ENCODE measurements at places on chromosomes 7 and 10.

DNA sequence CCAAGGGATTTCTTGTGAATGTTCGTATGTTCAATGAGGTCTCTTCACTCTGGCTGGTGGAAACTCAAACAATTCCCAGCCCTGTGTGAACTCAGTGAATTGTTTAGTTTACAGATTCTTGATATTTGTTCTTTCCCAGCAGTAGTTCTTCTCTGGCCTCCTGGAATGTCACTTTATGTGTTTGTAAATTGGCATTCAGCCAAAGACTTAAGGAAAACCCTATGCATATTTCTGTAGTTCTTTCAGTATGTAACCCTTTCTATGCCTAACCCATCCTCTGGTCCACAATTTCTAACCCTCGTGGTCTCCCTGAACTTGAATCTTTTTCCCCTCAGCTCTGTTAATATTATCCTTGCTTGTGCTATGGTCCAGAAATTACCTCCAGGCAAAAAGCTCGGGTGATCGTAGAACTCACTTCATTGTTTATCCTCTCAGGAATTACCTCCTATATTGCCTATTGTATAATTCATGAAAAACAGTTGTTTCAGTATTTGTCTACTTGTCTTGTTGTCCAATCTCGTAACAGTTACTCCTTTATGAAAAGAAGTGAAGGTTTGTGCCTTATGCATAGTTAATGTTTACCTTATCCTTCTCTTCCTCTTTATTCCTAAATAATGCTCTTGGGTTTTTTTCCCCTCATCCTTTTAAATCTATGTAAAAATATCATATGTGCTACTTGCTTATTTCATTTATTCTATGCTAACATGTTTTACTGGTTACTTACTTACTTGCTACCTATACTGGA lies 23.7 kb upstream of the AGR3 start:
- DNase-seq, result no peak

- peak; percentile 72 for DNase-seq
Measured at GRCh38 chr7:154903083-154903731, 99.7 kb downstream of the PAXIP1 start.

DNA sequence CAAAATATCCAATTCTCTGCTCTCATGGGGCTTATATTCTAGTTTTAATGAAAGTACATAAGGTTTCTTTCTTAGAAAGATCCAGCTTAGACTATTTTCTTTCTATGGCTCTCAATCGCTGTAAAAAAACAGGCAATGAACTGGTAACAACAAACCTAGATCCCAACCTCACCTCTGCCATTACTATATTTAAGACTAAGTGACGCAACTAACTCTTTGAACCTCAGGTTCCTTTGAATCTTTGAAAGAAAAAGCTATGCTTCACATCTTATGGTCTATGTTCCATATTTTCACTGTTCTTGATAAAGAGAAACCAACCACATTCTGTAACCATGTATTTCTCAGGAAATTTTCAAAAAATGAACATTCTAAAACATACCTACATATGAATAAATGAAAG lies 88.5 kb downstream of the ELAPOR2 start:
- no peak for DNase-seq

DNA sequence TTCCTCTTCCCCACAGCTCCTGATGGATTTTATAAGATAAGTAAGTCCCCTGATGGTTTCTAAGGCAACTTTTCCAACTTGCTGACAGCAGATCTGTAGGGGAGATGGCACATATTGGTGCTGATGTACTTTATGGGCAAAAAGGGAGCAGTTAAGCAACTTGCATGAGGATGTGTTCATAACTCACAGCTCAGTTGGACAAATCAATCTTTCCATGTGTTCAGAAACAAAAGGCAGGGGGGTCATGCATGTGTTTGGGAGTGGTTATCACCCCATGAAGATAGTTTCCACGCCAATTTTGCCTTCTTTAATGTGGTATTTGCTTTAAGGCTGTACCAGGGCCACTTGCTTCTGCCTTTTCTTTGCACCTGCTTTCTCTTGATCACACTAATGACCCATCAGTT lies 6.1 kb downstream of the RBM20 start:
- no peak for DNase-seq

- no peak for DNase-seq
Measured at GRCh38 chr10:17229717-17229966, 1.6 kb downstream of the VIM start.

DNA sequence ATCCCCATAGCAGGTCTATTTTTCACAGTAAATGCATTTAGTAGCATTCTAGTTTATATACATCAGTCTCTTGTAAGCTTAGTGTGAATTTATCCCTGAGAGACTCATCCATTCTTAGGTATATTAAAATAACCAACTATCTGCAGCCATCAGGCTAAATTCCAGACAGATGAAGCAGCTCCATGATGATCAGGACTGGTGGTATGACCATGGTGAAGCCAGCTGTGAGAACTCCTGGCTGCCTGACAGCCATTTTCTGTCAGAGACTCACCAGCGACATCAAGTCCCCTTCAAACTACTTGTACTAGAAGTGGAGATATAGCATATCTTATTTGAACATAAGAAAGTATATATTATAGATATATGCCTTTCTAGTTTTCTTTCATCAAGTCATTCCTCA lies 70.3 kb upstream of the GSDME start:
- no peak for DNase-seq

GRCh38 chr7:157770716-157771320 lies 434.0 kb downstream of the DNAJB6 start:
- no peak for DNase-seq

DNA sequence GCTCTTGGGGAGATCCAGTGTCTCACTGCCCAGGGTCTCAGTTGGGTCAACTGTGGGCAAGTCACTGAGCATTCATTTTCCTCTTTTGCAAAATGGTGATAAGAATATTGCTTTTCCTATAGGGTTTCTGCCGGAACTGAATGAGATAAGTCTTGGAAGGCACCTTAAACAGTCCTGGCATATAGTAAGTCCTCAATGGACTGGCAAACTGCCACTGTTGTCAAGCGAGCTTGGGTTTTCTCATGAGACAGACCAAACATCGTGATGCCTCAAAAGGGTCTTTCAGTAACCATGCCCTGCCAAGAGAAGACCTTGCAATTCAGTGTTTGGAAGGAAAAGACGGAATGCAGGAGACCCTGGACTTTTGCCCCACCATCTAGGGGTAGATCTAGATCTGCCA lies 251.5 kb downstream of the WDR11 start:
- DNase-seq, result no peak

- no peak for DNase-seq
Measured at GRCh38 chr7:22442187-22442881, 57.7 kb downstream of the STEAP1B start.

- no peak for DNase-seq
Measured at GRCh38 chr10:133335246-133336117, 1.2 kb downstream of the CALY start.

- DNase-seq, result no peak
Measured at GRCh38 chr7:148537435-148537834, 53.1 kb upstream of the C7orf33 start.

DNA sequence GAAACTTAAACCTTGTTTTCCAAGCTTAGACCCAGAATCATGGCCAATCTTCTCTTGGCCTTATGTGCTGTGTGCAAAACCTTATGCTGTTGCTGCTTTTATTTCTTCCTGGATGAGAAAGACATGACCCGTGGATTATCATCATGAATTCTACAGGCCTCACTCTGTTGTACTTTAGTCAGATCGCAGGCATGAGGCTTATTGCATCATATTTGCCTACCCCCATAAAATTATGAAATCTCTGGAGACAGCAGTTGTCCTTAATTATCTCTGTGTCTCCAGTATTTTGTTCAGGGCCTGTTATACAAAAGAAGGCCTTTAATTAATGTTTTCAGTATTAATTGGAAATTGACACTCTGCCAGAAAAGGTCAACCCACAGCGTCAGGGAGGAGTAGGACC lies 71.6 kb downstream of the PLCE1 start:
- no peak for DNase-seq

DNA sequence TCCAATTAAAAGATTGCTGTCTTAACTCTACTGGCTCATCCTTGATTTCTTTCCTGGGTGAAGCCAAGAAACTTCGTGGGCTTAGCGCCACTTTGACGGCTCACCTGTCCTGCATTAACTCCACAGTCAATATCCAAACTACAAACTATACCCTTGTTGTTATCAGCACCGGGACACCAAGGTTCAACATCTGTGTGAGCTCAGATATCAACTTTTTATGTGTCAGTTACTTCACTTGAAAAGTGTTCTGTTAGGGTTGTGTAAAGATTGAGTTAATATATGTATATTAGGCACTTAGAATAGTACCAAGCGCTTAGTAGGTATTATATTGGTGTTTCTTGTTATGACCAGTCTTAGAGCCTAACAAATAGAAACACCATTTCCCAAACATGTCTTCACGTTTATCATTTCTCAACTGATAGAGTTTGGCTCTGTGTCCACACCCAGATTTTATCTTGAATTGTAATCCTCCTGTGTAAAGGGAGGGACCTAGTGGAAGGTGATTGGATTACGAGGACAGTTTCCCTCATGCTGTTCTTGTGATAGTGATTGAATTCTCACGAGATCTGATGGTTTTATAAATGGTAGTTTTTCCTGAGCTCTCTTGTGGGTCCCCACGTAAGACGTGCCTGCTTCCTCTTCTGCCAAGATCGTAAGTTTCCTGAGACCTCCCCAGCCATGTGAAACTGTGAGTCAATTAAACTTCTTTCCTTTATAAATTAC lies 19.0 kb upstream of the ST8SIA6 start:
- DNase-seq, result no peak

DNA sequence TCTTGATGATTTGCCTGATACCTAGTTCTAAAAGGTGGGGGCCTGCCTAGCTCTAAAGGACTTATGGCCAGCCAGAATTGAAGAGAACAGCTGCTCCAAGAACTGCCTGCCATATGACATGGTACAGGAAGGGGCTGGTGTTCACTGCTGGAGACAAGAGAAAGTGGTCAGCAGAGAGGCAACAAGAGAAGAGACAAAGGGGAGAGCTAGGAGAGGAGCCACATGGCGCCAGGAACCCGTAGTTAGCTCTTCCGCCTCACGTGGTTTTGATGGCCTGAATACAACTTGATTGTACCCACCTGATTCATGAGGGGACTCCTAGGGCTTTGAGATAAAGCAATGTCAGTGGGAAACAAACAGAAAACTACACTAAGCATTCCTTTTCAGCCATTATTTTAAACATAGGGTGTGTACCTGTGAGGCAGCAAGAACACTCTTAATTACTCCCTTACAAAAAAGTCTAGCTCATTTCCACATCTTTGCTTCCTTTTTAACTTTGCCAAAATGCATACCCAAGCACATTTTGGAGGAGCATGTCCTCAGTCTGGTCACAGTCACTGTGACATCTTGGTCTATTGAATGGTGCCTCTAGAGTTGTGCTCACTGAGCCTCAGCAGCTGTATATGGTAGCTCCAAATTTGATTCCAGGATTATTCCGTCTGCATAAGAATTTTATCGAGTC lies 71.6 kb downstream of the CCDC71L start:
- no peak for DNase-seq

DNA sequence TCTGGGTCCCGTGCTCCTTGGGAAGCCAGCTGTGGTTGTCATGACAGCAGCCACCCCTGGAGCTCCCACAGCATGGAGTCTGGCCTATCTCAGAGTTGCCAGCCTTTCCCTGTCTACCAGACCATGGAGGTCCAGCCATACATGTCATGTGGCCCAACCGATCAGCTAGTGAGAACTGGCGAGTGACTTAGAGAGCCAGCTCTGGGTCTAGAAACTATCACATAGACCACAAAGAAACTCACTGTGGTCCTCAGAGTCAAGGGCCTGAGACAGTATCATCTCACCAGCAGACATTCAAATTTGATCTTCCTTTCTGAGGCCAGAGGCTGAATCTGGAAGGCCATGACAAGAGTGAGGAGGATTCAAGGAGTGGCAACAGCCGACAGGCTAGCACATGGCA lies 223.3 kb upstream of the GPR26 start:
- DNase-seq, result no peak

GRCh38 chr7:39554583-39555165 lies 11.5 kb upstream of the YAE1 start:
- no peak for DNase-seq

DNA sequence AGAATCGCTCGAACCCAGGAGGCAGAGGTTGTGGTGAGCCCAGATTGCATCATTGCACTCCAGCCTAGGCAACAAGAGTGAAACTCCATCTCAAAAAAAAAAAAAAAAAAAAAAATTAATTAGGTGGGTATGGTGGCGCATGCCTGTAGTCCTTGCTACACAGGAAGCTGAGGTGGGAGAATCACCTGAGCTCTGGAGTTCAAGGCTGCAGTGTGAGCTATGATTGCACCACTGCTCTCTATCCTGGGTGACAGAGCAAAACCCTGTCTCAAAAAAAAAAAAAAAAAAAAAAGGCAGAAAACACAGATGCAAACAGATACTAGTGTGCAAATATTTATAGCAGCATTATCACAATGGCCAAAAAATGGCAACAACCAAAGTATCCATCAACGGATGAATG lies 134.4 kb downstream of the RGS10 start:
- DNase-seq, result no peak

DNA sequence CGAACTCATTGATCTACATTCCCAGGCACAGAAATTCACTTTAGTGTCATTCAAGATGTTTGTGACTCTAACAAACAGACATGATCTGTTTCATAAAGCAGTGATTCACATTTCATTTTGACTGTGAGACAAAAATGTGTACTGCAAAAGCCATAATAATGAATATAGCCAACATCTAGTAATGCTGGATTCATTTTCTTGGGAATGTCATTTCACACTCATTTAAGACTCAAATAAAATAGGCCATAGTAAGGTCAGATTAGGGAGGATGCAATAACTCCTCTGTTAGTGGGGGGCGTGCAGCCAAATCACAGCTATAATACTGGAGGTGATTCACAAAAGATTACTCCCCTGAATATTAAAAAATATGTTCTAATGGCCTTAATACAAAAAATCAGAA lies 566.6 kb upstream of the ZWINT start:
- DNase-seq, result no peak

- DNase-seq, result no peak
Measured at GRCh38 chr10:50627896-50628295, 4.1 kb upstream of the SGMS1 start.

GRCh38 chr7:21939136-21939857 lies 6.4 kb downstream of the CDCA7L start:
- no peak for DNase-seq

DNA sequence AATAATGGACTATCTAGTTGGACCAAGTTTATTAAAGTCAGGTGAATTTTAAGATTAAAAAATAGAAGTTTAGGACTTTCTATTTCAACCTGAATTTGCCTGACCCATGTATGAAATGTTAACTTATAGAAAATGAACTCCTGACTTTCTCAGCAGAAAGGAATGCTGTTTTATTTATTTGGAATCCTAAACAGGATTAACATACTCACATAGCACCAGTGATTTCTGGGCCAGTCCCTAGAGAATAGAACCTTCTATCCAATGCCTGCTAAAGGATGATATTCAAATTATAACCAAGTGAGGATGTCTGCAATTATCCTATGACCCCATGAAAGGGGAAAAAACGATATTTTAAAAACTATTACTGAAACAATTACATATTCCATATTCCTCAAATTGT lies 148.8 kb downstream of the CHRM2 start:
- DNase-seq, result no peak

DNA sequence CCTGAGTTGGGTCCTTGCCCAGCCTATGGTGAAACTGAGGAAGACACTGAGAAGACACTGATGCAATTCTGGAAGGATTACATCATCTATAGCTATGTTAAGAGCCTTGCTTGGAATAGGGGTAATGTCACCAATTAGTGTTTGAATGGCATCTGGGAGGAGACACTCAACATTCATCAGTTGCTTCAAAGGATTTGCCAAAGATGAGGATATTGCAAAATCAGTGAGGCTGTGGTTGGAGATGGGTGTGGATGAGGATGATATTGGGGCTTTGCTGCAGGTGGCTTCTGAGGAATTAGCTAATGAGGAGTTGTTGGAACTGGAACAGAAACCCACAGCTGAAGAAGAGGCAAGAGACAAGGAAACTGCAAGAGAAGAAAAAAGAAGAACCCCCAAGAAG lies 146.7 kb upstream of the SP4 start:
- DNase-seq, result no peak

Data from midbrain (tissue), 1 donor.